ENCODE measurements at places on chromosomes 6 and 20. TPM values are rescaled to one million over a fixed set of nuclear protein-coding genes. Genes with fewer than 3 reads are reported as not detected.

- DNase-seq = no peak
Observed at GRCh38 chr6:27130668-27131428, 116.7 kb upstream of the PRSS16 start.

The PRDM1 gene
- polyA plus RNA-seq = 3.7 TPM

DNA sequence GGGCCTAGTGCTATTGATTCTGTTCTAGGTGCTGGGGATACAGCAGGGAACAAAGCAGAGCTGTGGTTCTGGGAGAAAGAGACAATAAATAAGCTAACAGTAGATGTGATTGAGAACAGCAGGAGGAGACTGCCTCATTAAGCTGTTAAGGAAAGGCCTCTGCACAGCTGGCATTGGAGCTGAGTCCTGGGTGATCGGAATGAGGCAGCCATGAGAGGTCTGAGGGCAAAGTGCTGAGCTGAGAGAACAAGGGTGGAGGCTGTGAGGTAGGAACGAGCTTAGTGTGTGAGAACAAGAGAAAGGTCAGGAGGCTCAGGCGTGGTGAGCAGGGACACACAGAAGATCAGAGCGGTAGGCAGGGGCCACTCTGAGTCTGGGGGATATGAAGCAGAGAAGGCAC lies 18.3 kb downstream of the DDX27 start:
- no peak for DNase-seq

The TRIM38 gene
- polyA plus RNA-seq = 4.6 TPM

GRCh38 chr6:14705841-14706377 lies 540.0 kb upstream of the JARID2 start:
- DNase-seq = no peak

DNA sequence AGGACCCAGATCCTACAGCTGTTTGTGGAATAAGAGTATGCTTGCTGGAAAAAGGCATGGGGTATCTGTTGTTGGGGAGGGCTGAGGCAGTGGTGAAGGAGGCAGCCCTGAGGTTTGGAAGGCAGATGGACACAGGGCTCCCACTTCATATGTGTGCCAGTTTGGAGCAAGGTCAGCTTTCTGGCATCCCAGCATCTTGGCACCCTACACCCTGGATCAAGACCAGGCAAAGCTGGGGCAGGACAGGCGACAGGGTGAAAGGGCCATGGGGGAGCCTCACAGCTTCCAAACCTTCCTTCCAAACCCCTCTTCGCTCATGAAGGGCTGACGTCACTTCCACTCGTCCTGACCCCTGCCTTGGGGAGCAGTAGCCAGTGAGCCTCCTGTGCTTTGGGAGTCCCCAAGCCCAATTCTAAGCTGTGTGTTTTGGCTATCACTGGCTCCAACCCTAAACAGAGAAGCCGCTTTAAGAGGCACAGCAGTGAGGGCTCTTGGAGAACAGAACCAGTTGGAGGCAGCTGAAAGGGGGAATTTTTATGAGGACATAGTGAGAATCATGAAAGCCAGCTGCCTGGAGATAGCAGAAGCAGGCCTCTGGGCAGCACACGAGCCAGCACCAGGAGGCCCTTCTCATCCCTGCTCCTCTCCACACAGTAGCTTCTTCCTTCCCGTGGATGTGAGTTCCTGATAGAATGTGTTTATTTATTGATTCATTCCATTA lies 448.6 kb upstream of the CDH4 start:
- DNase-seq = no peak

DNA sequence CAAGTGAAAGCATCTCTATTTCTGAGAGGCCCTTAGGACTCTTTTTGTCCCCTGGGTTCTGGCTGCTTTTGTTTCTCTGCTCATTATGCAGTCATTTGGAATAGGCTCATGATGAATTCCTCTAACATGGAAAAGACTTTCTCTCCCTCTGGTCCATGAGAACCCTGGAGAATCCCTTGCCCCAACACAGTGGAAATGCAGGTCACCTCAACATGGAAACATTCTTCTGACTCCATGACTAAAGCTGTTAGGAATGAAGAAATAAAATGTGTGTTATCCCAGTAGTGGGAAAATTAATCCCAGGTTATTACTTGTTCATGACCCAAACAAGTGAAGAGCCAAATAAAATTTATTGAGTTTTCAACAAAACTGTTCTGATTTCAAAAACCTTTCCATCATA lies 458.6 kb downstream of the EPM2A start:
- DNase-seq = no peak

The RAET1G gene
- 3.4 TPM for polyA plus RNA-seq

DNA sequence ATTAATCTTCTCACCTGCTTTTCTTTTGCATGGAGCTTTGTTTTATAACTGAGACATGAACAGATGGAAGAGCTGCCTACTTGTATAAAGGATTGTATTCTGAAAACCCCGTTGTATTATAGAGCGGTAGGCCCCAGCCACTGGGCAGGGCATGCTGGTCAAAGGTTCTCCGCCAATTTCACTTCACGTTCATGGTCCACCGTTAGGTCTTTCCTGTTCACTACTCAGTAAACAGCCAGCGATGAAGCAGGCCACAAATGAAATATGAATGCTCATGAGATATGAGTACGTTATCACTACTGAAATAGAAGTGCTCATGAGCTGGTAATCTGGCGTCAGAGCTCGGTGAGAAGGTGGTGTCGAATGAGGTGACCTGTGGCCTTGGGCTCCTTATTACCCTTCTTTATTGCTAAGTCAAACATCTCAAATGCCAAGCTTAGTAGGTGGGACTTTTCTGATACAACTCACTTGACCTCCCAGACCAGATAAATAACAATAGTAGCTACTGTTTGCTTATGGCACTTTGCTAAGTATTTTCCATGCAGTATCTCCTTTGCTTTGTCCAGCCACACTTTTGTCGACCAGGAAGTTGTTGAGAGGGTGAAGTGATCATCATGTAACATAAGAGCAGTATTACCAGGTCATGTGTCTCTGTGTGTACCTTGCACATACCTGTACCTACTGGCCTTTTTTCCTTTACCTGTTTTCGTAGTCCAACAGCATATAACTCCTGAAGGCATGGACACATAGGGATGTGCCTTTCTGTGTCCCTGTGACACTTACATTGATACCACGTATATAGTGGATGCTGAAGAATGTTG lies 16.7 kb downstream of the EDN3 start:
- DNase-seq = no peak

The ADAM33 gene
- 111 TPM for polyA plus RNA-seq

DNA sequence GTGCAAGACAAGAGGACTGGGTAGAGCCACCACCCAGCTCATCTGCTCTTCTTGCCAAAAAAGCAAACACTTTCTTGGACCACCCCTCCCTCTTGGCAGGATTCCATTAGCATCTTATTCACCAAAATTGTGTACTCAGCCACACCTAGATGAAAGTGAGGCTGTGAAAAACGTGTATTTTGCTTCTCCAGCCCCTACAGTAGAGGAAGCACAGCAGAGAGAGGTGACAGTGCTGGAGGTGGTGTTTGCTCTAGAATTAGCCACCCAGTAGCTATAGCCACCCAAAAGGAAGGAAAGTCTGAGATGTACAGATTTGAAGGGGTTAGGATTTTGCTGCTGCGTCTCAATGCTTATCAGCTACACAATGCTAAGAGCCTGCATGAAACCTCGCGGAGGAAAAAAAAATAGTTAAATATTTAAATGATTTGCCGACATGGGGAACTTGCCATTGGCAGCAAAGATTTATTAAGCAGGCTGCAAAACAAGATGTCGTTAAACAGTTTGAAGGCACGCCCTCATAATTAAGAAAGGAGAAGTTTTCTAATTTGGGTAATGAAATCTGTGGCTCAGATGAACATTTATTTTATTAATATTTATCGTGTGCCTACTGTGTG lies 287.3 kb downstream of the ZNF217 start:
- no peak for DNase-seq

DNA sequence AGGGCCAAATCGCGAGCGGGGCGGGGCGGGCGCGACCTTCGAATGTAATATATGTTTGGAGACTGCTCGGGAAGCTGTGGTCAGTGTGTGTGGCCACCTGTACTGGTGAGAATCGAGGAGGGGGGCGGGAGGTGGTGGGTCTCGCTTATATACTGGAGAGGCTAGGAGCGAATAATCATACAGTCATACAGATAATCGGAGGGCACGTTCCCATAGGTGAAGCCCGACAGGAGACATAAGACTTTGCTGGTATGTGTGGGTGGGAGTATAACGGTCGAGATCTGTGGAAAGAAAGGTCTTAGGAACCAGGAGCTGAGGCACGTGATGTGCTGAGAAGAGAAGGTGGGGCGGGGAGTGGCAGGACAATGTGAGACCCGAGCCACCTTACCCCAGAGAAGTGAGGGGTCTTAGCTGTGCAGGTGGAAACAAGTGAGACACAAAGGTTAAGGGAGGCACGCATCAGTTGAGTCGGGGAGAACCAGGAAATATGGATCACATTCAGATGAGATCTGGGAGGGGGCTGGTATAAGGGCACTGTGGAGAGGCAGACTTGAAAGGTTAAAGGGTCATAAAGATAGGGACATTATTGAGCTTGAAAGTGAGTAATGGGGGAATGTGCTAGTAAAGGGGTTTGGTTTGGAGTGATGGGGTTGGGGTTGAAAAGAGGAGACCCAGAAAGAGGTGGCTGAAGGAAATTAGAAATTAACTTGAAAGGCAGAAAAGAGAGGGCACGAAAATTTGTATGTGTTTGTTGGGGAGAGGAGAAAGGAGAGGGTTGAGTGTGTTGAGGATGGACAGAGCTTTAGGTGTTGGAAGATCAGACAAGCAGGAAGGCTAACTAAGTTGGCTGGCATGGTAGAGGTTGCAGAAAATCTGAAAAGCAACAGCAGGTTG lies 589 bp downstream of the RNF5 start:
- no peak for DNase-seq

The GJA10 gene
- not detected for polyA plus RNA-seq

GRCh38 chr6:88473589-88473988 lies 307.4 kb upstream of the CNR1 start:
- DNase-seq = no peak

DNA sequence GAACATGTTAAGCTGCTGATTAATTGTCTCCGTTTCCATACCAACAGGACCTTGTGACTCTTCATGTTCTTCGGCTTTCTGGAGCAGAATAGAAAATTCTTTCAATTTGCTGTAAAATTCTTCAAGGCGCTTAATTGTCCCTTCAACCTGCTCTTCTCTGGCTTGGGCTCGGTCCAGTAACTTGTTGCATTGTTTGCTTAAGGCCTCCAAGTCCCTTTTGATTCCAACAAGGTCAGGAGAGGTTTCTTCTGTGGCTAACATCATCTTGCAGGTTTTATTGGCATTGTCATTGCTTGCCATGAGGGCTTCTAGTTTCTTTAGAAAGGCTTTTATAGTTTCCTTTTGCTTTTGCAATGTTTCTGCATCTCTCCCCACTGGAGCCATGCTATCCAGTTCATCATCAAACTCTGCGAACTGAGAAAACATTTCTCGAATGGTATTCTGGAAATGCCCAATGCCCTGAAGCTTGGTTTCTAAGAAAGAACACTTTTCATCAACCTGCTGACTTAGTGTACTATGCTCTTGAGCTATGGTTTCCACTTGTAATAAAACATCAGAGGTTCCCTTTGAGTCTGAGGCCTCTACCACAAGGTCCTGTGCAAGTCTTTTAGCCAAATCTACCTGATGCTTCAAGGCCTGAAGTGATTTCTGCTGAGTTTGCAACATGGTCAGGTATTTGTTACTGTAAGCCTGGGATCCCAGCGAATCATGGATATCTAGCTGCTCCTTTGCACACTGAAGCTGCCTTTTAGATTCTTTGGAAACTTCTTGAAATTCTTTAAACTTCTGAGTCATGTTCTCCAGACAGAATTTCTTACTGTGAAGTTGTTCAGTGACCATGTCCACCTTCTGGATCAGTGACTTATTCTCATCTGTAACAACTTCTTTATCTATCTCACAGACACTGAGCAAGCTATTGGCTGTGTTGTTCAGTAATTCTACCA lies 90.2 kb downstream of the DST start:
- no peak for DNase-seq

- DNase-seq = no peak
Observed at GRCh38 chr6:150267686-150268561, 100.9 kb upstream of the IYD start.

GRCh38 chr6:39932386-39932910 lies 1.8 kb downstream of the MOCS1 start:
- no peak for DNase-seq

GRCh38 chr6:3442431-3443220 lies 14.2 kb downstream of the SLC22A23 start:
- DNase-seq = no peak

DNA sequence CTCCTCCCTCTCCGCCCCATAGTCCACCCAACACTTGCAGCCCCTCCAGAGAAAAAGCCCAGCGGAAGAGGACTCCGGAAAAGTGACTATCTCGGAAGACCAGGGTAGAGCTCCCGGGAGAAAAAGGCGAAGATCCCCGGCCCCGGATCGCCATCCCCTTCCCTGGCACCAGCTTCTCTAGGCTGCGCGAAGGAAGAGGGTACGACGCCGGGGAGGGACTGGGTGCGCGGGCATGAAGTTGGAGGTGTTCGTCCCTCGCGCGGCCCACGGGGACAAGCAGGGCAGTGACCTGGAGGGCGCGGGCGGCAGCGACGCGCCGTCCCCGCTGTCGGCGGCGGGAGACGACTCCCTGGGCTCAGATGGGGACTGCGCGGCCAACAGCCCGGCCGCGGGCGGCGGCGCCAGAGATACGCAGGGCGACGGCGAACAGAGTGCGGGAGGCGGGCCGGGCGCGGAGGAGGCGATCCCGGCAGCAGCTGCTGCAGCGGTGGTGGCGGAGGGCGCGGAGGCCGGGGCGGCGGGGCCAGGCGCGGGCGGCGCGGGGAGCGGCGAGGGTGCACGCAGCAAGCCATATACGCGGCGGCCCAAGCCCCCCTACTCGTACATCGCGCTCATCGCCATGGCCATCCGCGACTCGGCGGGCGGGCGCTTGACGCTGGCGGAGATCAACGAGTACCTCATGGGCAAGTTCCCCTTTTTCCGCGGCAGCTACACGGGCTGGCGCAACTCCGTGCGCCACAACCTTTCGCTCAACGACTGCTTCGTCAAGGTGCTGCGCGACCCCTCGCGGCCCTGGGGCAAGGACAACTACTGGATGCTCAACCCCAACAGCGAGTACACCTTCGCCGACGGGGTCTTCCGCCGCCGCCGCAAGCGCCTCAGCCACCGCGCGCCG lies 822 bp downstream of the FOXQ1 start:
- no peak for DNase-seq

The ZBTB46 gene
- 6.7 TPM for polyA plus RNA-seq

GRCh38 chr6:151633526-151634335 lies 139.9 kb downstream of the CCDC170 start:
- DNase-seq = no peak
